ENCODE measurements at places on chromosomes 4 and X. TPM values are rescaled to one million over a fixed set of nuclear protein-coding genes. Genes with fewer than 3 reads are reported as not detected.

- peak; percentile 3 for DNase-seq
Measured at GRCh38 chrX:292900-293897, 12.0 kb downstream of the PLCXD1 start.

GRCh38 chrX:47189906-47190305 lies 3.7 kb upstream of the UBA1 start:
- no peak for DNase-seq

- no peak for DNase-seq
Measured at GRCh38 chr4:159171287-159171686, 68.4 kb downstream of the RAPGEF2 start.

GRCh38 chr4:1011022-1011665 lies at the start of gene FGFRL1:
FGFRL1 (plus strand) TSS chr4:1011626; CDS start chr4:1012486, 860 bp downstream.
- peak; percentile 92 for DNase-seq

DNA sequence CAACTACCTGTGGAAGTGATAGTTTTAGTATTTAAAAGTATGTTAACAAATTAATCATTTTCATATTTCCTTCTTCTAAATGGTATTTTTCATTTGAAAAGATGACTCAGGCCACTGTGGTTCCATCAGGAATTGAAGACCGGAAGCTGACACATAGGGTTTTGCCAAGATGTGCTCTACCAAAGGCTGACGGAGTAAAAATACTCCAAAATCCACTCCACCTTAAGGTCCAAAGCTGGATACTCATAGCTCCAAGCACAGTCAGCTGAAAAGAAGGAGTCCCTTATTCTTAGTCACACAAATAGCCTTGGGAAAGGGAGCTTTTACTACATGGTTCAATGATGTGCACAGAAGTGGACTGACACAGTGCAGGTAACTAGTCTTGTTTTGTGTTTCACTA lies 472.0 kb downstream of the ARAP2 start:
- DNase-seq = no peak

DNA sequence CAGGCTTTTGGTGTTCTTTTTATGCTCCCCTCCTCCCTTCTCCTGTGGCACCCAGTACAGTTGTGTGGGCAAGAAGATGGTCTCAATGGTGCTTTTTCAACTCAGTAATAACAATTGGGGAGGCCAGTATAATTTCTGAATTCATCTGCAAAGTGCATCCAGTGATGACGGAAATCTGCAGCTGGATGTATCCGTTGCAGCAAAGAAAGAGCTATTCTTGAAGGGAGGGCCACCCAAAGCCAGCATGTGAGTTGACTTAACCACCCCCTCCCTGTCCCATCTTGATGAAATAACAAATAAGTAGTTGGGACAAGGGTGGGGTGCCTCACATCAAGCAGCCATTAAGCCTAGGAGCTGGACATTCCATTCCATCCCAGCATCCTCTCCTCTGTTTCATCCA lies 30.7 kb downstream of the TSC22D3 start:
- DNase-seq = no peak

MAGEH1 gene
- total RNA-seq = 18.7 TPM

DNA sequence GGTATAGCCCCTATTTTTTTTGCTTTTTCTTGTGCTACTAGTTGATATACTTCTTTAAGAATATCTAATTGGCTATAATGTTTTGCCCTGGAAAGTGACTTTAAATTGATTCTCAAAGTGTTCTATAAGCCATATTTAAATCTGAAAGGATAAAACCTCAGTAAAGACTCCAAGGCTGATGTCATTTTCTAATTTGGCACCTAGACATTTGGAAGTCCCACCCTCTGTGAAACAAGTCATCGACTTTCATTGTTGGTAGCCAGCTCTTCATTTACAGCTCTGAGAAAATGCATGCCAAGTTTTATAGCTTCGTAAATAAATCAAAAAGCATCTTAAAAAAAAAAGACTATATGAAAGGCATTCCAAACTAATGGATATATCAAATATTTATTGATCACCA lies 18.0 kb upstream of the STAG2 start:
- no peak for DNase-seq

MAGEA1 gene
- total RNA-seq = not detected

NPY2R gene
- not detected for total RNA-seq

GRCh38 chrX:150616863-150617198 lies 48.4 kb downstream of the MTM1 start:
- DNase-seq = no peak

GRCh38 chr4:155207534-155208257 lies 740 bp upstream of the NPY2R start:
- DNase-seq = no peak

NSUN7 gene
- total RNA-seq = not detected

GRCh38 chr4:71992571-71993312 lies 39.1 kb upstream of the NPFFR2 start:
- no peak for DNase-seq

TMPRSS11B gene
- total RNA-seq = not detected

DNA sequence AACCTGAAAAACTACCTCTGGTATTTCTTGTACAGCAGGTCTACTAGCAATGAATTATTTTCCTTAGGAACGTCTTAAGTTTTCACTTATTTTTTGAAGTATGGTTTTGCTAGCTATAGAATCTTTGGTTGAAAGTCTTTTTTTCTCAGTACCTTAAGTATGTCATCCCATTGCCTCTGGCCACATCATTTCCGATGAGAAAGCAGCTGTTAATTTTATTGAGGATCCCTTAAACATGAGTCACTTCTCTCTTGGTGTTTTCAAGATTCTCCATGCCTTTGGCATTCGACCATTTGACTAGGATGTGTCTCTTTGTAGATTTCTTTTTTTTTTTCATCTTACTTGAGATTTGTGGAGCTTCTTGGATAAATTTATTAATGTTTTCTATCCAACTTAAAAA lies 803.8 kb upstream of the AMOT start:
- no peak for DNase-seq

SCRG1 gene
- not detected for total RNA-seq

XAGE2 gene
- total RNA-seq = not detected

RAB33B gene
- 7.3 TPM for total RNA-seq

GRCh38 chr4:10240691-10241090 lies 124.1 kb upstream of the WDR1 start:
- no peak for DNase-seq

DNA sequence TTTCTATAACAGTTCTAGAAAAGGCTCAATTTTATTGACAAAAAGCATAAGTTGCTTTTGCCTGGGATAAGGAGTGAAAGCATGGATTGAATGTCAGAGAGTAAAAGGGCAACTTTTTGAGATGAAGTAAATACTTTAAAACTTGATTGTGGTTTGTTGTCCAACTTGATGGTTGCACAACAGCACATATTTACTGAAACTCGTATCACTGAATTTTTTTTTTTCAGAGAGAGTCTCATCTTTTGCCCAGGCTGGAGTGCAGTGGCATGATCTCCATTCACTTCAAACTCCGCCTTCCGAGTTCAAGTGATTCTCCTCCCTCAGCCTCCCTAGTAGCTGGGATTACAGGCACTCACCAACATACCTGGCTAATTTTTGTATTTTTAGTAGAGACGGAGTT lies 856.8 kb downstream of the SH3BGRL start:
- DNase-seq = no peak

DNA sequence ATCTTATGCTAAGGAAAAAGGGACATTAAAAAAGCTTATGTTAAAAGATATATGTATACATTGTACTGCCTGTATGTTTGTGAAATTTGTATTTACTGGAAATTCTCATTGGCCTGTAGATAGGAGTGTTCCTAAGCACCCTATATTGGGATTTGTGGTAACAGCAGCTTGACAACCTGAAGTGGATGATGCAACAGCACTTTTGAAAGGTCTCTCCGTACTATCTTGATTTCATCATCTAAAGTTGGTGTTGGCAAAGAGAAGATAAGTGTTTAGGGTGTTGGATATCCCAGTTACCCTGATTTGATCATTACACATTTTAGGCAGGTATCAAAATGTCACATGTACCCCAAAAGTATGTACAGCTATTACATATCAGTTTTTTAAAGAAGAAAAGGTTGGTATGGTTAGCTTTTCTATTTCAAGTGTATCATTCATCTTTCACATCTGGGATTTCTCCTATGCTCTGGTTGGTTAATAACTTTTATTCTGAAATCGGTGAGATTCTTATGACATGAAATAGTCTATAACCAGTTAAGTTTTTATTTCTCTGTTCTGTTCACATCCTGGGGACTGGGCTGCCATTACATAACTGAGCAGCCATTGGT lies 10.3 kb downstream of the HADH start:
- no peak for DNase-seq

GRCh38 chr4:99968330-99968729 lies 18.3 kb upstream of the H2AZ1 start:
- DNase-seq = no peak

DNA sequence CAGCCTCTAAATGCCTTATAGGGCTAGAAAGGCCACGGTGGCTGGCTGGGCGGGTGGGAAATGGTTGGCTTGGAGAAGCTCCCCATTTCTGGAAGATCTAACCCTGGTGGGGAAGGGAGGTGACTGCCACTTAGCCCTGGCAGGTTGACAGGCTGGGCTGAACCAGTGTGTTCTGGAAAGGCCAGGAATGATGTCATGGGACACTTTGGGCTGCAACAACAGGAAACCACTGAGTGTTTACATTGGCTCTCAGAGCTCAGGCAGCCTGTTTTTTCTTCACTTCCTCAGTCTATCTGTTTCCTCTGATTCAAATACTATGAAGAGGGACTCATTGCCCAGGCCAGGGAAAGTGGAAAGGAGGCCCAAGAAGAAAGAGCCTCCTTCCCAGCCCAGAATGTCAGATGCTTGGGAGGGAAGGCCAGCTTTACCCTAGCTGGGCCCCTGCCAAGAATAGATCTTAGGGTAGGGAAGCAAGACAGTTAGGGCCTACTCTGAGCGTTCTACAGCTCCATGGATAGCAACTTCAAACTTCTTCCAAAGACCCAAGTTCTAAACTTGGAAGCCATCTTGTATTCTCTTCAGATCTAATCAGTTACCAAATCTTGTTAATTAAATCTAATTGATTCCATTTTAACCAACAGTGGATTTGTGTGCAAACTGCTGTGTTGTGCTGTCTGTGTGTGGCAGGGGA lies 65.8 kb upstream of the MSN start:
- DNase-seq = peak; percentile 65

MAGEC3 gene
- total RNA-seq = not detected

DNA sequence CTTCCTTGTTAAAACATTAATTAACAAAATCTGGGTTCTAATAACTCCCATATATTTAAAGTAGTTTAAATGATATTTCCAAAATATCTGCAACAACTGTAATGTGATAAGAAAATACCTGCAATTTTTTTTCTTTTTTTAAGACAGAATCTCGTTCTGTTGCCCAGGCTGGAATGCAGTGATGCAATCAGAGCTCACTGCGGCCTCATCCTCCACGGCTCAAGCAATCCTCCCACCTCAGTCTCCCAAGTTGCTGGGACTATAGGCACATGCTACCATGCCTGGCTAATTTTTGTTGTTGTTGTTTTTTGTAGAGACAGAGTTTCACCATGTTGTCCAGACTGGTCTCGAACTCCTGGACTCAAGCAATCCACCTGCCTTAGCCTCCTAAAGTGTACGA lies 45.7 kb upstream of the NSUN7 start:
- DNase-seq = no peak

DNA sequence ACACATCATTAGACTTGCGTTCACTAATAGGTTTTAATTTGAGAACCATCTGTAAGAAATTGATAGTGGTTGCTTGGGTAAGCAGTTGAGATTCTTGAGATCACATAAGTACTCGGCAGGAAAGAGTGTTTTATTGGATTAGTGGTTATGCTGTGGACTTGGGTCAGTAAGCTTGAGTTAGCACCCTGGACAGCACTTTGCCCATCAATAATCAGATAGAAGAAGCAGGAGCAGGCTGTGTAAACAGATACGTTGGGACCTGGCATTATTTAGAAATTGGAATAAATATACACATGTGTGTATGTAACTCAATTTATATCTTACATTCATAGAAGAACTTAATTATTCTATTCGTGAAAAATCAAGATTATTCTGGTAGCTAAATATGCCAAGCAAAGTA lies 357.5 kb upstream of the SMIM31 start:
- no peak for DNase-seq

DNA sequence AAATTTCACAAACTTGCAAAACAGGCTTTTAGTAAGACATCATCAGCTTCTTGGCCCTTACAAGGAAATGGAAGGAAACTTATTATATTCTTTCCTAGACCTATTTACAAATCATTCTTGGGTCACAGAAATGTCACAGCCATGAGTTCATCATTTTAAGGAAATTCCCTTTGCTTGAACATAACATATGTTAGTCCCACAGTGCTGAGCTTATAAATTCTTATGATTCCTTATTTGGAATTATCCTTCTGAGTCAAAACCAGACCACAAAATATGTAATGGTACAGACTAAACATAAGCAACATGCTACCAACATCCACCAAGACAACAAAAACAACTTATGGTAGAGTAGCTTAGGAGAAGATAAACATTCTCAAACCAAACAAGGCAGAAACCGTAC lies 236.9 kb upstream of the CTSO start:
- DNase-seq = no peak

- DNase-seq = no peak
Measured at GRCh38 chr4:2272026-2272827, 10.3 kb upstream of the MXD4 start.

EMCN gene
- total RNA-seq = not detected

CC2D2A gene
- total RNA-seq = not detected

TRAM1L1 gene
- total RNA-seq = not detected

DNA sequence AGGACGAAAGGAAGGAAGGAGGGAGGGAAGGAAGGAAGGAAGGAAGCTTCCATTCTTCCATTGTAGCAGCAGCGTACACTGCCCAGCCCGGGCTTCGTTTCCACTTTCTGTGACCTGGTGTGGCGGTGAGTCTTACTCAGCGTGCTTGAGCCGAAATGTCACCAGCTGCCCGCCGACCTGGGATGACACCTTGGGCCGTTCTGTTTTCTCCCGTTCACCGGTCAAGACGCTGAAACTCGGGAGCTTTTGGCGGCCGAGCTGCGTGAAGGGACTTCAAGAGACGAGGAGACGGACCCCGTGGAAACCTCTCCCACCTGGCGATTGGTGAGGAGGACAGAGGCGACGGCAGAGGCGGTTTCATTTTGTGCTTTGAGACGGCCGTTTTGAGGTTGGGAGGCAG lies 47.1 kb upstream of the PPP2R3B start:
- DNase-seq = no peak

DNA sequence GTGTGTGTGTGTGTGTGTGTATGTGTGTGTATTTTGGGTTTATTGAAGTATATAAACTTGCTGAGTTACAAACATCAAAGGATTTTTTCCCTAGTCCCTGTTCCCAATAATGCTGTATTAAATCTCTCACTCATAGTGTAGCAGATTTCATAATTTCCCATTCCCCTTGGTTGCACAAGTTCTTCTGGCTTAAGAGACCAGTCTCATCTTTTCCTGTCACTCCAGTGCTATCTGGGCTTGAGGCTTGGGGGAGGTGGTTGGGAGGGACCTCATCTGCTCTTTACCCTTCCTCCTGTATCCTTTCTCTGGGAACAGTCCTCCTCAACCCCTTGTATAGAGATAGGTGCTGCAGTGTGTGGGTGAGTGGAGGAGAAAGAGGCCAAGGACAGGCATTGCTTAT lies 285.4 kb upstream of the BOD1L1 start:
- no peak for DNase-seq

DNA sequence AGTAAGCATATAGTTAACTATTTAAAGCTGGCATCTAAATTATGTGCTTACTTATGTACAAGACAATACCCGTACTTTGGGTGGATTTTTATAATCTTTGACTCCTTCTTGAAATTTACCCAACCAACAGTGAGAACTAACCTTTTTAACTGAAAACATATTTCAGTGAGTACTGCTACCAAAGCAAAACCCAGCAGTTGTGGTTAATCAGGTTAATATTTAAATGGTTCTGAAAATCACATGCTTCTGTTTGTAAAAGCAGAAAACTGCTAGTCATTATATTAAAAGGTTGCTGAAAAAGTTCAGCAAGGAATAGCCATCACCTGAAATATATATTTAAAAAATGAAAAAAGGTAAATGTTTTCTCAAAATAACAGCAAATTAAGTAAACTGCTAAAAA lies 20.0 kb downstream of the UBE2D3 start:
- DNase-seq = no peak
